ENCODE measurements at places on chromosomes 2 and 18. TPM values are rescaled to one million over a fixed set of nuclear protein-coding genes. Genes with fewer than 3 reads are reported as not detected.

The SULT1C2 gene
- total RNA-seq = not detected

The AQP12A gene
- total RNA-seq = not detected

The C2orf78 gene
- total RNA-seq = not detected

The TRIM54 gene
- not detected for total RNA-seq

The ANKRD30B gene
- 0.23 TPM for total RNA-seq
